ENCODE measurements at places on chromosomes 5 and 9.
A peak's percentile ranks its signal among the peaks of the same experiment; 100 is the strongest.

- DNase-seq, result no peak
Measured at GRCh38 chr9:124041817-124042116, 30.2 kb downstream of the LHX2 start.

DNA sequence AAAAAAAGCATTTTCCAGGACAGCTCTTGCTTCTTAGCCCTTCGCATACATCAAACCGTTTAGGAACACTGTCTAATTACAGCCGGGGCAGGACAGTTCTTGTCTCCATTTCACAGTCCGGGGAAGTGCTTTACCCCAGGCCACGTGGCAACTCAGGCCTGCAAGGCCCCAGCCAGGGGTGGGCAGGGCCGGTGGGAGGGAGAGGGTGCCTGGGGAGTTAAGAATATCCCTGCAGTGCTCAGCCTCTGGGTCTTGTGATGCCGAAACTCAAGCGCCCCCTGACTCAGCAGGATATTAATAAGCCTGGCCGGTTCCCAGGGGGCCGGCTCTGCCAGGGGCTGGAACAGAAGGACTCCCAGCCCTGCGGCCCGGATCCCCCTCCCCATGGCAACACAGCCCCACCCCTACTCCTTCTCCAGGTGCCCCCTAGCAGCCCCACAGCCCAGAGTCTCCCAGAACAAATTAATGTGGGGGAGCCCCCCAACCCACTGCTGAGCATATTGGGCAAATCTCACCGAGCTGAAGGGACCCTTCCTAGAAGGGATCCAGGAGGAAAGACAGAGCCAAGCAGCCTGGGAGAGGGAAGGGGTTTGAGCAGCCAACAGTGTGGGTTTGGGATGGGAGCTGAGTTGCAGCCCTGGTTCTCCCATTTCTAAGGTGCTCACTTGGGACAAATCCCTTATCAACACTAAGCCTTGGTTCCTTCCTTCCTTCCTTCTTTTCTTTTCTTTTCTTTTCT lies 45.3 kb downstream of the PLPP7 start:
- peak; percentile 12 for DNase-seq

- no peak for DNase-seq
Measured at GRCh38 chr9:131670247-131671132, 69.4 kb downstream of the RAPGEF1 start.

- no peak for DNase-seq
Measured at GRCh38 chr5:134819407-134819963, 26.3 kb upstream of the C5orf24 start.

GRCh38 chr5:179235416-179236400 lies 109.6 kb downstream of the ADAMTS2 start:
- DNase-seq, result peak; percentile 41
